ENCODE measurements at places on chromosomes 2 and 18.
A peak's percentile ranks its signal among the peaks of the same experiment; 100 is the strongest.

GRCh38 chr2:190528521-190529001 lies 6.0 kb downstream of the NEMP2 start:
- no peak for DNase-seq

DNA sequence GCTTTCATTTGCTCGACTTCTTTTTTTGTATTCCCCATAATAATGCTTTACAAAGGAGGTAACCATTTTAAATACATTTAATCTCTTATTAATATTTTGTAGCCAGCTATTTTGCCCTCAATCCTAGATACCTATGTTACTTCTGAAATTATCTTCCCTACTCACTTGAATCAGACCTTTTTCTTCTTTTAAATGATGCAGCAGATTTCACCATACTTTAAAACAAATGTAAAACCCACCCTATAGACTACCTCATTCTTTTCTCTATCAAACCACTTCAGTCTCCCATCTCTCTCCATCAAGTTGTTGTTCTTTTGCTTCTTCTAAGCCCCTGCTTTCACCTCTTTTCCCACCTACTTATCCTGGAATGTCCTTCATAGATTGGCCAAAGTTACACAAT lies 151.5 kb upstream of the DNMT3A start:
- DNase-seq: no peak

DNA sequence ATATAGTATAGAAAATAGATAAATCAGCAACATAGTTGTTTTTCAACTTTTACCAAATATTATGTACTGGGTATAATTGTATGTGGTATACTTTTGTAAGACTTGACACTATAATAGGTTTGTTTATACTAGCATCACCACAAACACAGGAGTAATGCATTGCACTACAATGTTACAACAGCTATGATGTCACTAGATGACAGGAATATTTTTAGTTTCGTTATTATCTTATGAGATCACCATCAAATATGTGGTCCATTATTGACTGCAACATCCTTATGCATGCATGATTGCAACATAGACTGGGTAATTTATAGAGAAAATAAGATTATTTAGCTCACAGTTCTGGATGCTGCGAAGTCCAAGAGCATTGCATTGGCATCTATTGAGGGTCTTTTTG lies 678.4 kb upstream of the ZNF804A start:
- DNase-seq: no peak

- DNase-seq: no peak
Observed at GRCh38 chr2:62738981-62739936, 33.7 kb downstream of the EHBP1 start.

- DNase-seq: no peak
Observed at GRCh38 chr2:85656468-85656867, 11.5 kb downstream of the SFTPB start.

GRCh38 chr2:85796046-85796340 lies 42.2 kb downstream of the ATOH8 start:
- DNase-seq: no peak

DNA sequence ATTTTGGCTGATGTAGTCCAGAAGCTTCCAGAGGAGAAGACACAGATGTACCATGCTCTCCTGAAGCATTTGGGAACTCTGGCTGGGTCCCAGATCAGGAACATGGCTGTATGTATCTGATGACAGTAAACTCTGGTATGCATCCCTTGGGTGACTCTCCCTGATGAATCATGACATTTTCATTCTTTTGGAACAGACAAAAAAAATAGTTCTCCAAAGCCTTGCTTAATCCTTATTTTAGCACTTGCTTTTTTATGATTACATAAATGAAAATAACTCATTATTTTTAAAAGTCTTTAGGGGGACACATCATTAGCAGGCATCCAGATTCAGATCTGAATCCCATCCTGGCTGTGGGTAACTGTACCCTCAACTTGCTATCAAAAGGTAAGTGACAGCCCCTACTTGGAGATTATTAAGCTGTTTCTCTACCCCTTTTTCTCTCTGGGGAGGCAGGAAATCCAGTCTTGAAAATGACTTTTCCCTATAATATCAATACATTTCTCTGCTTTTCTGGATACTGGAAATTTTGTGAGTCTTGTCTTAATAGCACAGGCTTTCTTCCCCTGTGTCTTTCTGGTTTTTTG lies 23.3 kb downstream of the AOX1 start:
- no peak for DNase-seq

DNA sequence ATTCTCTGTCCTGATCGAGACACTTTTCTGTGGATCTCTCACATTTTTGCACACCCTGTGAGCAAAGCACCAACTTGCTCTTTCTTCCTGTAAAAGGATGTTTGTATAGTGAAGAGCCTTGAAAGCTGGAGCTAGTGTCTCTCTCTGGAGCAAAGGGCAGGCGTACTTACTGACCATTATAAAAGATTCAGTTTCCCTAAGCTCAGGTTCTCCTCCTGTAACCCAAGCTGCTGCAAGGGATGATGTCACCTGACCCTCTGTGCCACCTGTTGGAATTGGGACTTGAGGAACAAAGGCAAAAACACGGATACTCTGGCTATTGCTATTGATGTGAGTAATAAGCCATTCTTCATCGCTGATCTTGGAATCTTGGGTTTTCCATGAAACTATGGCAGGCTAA lies 52.6 kb upstream of the NEMP2 start:
- DNase-seq: no peak

DNA sequence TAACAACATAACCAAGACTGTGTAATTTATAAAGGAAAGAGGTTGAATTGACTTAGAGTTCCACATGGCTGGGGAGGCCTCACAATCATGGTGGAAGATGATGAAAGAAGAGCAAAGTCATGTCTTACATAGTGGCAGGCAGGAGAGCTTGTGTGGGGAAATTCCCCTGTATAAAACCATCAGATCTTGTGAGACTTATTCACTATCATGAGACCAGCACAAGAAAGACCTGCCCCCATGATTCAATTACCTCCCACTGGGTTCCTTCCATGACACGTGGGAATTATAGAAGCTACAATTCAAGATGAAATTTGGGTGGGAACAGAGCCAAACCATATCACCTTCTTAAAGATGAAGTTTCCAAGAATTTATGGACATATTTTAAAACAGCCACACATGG lies 2.5 kb upstream of the IL36RN start:
- DNase-seq: no peak

DNA sequence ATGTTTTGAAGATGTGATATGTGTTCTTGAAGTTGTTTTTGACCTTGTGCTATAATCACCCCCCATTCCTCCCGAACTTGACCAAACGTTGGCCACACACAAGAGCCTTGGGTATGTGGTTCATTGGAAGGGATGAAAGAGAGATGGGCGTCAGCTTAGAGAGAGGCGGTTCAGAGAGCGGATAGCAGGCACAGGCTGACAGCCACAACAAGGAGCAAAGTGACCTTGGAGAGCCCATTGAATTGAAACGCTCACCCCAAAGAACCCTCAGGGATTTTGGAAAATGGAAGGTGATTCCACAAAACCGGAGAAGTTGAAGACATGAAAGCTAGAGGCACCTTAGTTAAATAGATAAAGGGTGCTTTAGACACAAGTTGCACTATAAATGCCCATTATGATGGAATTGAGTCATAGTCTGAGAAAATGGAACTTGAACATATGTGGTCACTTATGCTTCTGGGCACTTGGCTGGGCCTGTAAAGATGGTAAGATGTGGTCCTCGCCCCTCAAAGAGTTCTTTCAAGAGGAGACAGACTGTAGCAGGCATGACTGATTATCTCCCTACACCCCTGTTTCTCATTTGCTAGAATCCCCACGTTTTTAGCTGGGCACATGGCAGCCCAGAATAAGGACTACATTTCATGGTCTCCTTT lies 188.5 kb upstream of the HAAO start:
- no peak for DNase-seq

GRCh38 chr2:20051532-20052228 lies at the start of gene LAPTM4A:
TSS of gene LAPTM4A (minus strand) at chr2:20051628. CDS start at chr2:20051520, 108 bp downstream.
- DNase-seq: peak; percentile 97

DNA sequence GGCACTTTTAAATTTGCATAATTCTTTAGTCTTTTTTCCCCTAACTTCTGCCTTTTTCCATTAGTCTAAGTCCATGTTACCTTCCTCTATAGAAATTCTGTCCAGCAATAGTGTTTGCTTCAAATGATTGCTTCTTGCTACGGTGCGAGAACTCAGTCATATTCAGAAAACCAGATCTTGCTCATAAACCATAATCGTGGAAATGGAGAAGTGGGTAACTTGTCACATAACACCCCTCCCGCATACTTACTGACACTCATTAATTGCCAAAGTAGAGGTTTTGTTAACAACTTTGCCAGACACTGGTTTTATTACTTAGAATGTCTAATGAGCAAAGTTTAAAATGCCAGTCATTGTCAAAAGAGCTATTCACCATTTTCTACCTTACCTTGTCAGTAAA lies 94.3 kb upstream of the TWSG1 start:
- no peak for DNase-seq

DNA sequence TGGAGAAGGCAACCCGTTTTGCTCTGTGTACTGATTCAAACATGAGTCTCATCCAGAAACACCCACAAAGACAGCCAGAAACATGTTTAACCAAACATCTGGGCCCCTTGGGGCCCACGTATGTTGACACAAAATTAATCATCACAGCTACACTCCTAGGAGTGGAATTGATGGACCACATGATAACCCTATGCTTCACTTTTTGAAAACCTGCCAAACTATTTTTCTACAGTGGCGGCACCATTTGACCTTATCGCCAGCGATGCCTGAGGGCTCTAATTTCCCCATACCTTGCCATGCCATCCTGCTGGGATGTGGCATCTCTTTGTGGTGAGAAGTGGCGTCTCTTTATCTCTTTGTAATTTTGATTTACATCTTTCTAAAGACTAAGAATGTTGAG lies 38.5 kb downstream of the PSMG2 start:
- DNase-seq: peak; percentile 33

DNA sequence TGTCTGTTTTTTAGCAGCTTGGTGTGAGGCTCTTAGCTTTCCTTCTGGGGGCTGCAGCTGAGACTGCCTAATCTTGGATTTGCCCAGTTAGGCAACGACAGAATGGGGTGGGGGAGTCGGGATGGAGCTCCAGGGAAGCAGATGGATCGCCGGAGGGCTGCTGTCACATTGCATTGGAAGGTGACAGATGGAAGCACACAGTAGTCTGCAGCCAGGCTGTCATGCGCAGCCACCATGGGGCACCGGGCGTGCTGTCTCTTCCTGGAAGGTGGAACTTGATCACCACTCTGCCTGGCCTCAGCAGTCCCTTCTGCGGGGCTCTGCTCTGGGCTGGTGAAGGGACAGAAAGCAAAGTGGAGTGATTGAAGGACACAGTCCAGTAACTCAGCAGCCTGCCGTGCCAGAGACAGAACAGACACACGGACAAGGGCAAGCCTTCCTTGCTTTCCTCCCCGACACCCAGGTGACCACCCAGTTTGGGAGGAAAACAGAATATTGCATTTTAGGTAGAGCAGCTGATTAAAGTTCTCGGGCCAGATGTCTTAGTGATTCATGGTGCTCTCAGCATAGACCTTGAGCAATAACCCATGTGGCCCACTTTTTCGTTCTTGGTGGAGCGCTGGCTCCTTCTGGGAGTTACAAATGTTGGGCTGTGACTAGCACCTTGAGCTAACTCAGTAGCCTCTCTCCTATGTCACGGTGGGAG lies 40.9 kb downstream of the RNF144A start:
- DNase-seq: no peak

GRCh38 chr18:35267809-35268208 lies 22.2 kb downstream of the ZSCAN30 start:
- peak; percentile 28 for DNase-seq

DNA sequence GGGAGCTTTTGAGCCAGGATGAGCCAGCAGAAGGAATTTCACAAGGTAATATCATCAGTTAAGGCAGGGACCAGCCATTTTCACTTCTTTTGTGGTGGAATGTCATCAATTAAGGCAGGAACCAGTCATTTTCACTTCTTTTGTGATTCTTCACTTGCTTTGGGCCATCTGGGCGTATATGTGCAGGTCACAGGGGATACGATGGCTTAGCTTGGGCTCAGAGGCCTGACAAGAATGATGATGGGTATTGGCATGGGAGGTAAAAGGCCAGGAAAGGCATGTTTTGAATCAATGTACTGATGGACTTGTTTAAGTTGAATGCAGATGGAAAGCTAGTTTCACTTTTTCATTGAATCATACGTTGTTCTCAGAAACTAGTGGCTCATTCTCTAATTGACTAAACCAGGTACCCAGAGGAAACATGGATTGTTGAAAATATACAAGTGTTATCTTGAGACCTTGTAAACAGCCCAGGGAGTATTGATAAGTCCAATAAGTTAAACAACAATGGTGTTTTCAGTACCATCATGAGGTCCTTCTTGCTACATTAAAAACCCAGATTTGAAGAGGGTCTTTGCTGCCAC lies 1672.5 kb upstream of the DDX18 start:
- no peak for DNase-seq

- DNase-seq: no peak
Observed at GRCh38 chr2:202278036-202278760, 12.6 kb downstream of the NOP58 start.

DNA sequence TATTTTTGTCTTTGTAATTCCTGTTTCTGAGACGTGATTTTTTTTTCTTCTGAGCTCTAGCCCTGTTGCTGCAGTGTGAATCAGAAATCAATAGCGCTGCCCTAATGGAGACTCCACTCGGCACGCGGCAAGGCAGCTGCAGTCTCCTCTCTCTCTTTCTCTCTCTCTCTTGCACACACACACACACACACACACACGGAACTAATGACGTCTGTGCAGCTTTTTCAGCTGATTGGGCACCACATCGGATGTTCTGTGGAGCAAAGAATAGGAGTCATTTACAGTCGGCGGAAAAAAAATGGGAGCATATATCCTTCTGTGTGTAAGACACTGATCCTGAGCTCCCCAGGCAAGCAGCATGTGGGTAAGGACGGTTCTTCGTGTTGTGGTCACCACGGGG lies 2.0 kb upstream of the MYT1L start:
- DNase-seq: no peak

DNA sequence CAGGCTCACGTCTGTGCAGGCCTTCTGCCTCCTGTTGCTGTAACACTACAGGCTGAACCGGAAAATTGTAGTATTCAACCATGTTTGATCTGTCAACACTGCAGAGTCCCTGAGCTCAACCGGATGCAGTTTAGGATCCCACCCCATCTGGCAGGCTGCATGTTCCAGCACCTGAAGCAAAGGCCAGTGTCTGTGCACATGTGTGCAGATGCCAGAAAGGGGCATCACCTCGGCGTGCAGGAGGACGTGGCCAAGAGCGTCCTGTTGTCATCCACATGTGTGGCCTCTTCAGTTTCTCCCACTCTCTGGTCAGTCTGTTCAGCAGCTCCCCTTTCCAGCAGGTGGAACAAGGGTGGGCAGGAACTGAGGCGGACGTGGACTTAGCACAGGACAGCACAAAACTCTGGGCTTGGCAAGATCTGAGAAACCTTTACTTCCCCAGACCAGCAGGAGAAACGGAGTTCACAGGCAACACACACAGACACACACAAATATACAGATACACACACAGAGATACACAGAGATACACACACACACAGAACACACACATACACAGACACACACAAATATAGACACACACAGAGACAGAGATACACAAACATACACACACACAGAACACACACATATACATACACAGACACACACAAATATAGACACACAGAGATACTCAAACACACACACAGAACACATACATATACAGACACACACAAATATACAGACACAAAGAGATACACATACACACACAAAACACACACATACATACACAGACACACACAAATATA lies 111.3 kb downstream of the NDUFA10 start:
- no peak for DNase-seq

Measured in stimulated activated CD8-positive, alpha-beta memory T cell treated with anti-CD3 and anti-CD28 coated beads, Interleukin-4, amount 100 ng/mL, for 48 hours (primary cell).